Right lobe of liver (tissue), 6 donors: ENCODE measurements at places on chromosomes 11 and 22. TPM values are rescaled to one million over a fixed set of nuclear protein-coding genes. Genes with fewer than 3 reads are reported as not detected.

IFTAP gene
- 11.4 TPM for total RNA-seq

DNA sequence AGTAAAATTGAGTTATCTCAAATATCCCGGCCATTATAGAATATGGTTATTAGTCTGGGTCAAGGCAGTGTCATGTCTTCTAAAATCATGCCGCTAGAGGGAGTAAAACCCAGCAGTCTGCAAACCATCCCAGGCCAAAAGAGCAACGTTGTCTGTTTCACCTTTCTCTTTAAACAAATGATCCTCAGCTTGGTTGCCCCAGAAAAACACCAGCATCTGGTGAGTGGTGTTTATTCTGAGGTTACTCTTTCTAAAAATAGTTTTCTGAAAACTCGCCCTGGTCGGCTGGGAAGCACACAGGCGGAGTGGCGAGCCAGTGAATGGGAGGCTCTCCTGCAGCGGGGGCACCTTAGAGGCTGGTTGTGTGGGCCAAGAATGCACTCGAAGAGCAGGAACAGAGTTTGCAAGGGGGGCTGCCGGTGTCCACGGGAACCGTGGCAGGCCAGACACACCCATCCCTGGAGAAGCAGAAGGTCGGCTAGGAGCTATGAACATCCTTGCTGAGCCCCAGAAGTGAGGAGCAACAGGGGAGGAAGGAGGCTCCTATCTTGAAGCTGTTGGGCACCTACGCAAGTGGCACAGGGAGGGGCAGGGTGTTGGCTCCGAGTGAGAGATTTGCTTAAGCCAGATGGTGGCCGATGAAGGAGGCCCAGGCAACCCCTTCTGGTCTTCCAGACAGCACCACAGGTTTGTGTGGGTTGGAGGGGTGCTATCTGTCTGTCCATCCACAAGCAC, 297.1 kb downstream of the ETS1 start:
- DNase-seq = peak; percentile 60
- no peaks in the 10 kb centered on the region for H3K36me3 ChIP-seq
- no peaks in the 10 kb centered on the region for H3K4me1 ChIP-seq
- H3K27me3 ChIP-seq = no peaks in the 10 kb centered on the region
- H3K27ac ChIP-seq = peak overlapping the region; percentile 34

DNA sequence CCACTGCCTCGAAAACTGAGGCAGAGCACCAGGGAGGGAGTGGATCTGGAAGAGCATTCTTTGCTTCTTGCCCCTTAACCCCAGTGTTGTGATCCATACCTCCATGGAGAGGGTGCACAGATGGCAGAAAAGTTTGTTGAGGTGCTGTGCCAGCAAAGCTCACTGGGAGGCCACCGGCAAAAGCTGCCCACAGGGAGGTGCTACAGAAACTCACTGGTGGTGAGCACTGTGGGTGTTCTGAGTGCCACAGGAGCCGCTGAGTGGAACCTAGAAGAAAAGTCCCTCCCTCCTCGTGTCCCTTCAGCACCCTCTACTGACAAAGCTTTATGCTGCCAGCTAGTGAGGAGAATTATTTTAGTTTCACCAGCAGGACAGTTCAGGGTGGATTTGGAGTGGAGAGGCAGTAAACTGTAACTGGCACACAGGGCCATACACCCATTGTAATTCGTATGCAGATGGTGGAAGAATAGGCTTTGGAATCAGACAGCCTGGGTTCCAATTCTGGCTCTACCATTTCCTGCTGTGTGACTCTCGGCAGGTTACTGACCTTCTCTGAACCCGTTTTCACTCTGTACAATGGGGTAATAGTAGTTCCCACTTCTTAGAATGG, 84.6 kb downstream of the SWAP70 start:
- peak; percentile 56 for DNase-seq
- H3K36me3 ChIP-seq = peaks cover 3% of the 10 kb centered on the region
- no peaks in the 10 kb centered on the region for H3K4me1 ChIP-seq
- H3K27me3 ChIP-seq = no peaks in the 10 kb centered on the region
- H3K4me3 ChIP-seq = no peak overlapping the region

KDELR3 gene
- 2.4 TPM for total RNA-seq

YAP1 gene
- total RNA-seq = 28.9 TPM

DNA sequence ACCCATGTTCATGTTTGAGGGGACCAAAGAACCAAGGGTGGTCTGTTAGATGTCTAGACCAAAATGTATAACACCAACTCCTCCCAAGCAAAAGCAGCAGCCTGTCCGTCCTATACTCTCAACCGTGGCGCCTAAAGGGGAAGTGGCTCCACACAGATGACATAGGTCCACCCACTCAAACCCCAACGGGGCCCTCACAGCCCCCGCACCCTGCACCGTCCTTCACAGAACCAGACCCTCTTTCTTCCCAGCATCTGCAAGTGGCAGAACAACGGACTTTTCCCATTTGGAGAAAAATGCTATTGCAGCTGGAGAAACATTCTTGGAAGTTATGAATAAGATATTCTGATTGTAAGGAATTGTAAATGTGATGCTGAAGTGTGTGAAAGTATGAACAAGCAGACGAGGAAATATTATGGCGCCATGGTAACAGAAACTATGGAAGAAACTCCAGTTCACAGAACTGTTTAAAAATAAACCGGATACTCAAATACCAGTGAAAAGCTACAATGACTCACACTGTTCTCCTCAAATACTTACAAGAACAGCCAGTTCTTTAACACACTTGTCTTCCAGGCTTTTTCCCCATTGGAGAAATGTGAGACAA, 76.5 kb upstream of the ARFGAP3 start:
- no peaks in the 10 kb centered on the region for H3K36me3 ChIP-seq
- no peaks in the 10 kb centered on the region for H3K27me3 ChIP-seq
- H3K4me3 ChIP-seq = no peak overlapping the region

PKP3 gene
- 0.43 TPM for total RNA-seq

DNA sequence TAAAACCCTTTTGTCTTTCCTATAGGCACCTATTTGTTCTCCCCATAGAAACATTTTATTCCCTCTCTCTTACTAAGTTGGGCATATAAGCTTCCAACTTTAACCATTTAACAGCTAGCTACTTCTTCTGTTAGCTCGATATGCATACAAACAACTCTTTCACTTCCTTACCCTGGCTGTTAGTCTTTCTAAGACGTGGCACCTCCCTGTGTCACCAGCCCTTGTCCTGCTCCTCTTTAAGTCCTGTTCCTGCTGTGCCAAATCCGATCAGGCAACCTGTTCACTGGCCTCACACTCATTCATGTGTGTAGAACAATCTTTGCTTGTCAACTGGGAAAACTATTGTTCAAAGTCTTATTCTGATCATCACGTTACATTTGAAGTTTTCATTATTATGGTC, 1376.1 kb upstream of the TENM4 start:
- DNase-seq = no peak
- no peak overlapping the region for H3K27ac ChIP-seq
- no peak overlapping the region for H3K4me3 ChIP-seq
- H3K36me3 ChIP-seq = no peaks in the 10 kb centered on the region
- no peaks in the 10 kb centered on the region for H3K27me3 ChIP-seq
- no peaks in the 10 kb centered on the region for H3K4me1 ChIP-seq

GRCh38 chr11:94786264-94787126, 18.3 kb downstream of the AMOTL1 start:
- H3K4me1 ChIP-seq = no peaks in the 10 kb centered on the region
- H3K27ac ChIP-seq = no peak overlapping the region
- no peak overlapping the region for H3K4me3 ChIP-seq
- no peaks in the 10 kb centered on the region for H3K36me3 ChIP-seq
- no peak for DNase-seq

DNA sequence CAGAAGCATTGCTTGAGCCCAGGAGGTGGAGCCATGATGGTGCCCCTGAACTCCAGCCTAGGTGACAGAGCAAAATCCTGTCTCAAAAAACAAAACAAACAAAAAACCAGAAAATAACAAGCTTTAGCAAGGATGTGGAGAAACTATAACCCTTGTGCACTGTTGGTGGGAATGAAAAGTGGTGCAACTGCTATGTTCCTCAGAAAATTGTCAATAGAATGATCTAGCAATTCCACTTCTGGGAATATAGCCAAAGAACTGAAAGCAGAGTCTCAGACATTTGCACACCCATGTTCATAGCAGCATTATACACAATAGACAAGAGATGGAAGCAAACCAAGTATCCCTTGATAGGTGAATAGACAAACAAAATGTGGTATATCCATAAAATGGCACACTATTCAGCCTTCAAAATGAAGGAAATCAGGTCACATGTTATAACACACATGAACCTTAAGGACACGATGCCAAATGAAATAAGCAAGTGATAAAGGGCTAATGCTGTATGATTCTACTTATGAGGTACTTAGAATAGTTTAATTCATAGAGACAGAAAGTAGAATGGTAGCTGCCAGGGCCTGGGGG, 15.9 kb downstream of the KLHL22 start:
- DNase-seq = no peak
- no peaks in the 10 kb centered on the region for H3K4me1 ChIP-seq
- no peak overlapping the region for H3K27ac ChIP-seq
- no peaks in the 10 kb centered on the region for H3K27me3 ChIP-seq
- no peaks in the 10 kb centered on the region for H3K36me3 ChIP-seq
- no peak overlapping the region for H3K4me3 ChIP-seq

DNA sequence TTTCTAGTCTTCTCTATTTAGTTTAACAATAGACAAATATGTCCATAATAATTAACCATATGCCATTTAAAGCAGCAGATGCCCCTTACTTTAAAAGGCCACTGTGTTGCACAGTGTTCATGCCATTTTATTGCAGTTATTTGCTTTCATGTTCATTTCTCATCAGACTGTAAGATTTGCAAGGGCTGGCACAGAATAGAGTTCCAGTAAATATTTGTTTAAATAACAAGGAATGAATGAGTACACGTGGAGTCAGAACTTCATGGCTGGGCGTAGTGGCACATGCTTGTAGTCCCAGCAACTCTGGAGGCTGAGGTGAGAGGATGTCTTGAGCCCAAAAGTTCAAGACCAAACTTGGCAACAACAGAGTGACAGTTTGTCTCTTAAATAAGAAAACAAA, 1228.6 kb downstream of the LRRC4C start:
- H3K36me3 ChIP-seq = no peaks in the 10 kb centered on the region
- H3K27me3 ChIP-seq = no peaks in the 10 kb centered on the region
- DNase-seq = no peak
- no peaks in the 10 kb centered on the region for H3K4me1 ChIP-seq
- H3K27ac ChIP-seq = no peak overlapping the region
- no peak overlapping the region for H3K4me3 ChIP-seq

DNA sequence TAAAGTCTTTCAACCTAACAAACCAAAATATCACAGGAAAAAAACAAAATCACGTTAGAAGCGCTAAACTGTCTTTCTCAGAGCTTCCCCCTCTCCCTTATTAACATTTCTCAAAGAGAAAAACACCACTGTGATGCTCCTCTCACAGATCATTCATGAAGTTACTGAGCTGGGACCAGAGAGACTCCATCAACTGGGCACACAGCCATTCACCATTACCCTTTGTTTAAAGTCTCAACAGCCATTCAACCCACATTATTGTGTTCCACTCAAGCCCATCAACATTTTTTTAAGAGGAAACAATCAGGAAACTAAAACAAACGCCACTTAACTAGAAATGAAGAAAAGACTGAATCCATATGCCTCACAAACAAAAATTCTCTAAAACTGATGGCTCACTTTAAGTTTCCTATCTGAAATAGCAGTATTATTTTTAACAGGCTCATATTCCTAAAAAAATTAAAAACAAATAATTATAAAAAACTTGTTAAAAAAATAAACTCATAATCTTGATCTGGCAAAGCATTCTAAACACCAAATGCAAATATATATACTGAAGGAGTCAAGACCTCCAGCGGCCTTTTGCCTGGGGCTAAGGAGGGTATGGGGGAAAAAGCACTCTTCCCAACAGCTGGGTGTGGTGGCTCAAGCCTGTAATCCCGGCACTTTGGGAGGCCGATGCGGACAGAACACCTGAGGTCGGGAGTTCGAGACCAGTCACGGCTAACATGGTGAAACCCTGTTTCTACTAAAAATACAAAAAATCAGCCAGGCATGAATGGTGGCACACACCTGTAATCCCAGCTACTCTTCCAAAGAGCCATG, 14.0 kb downstream of the CELF1 start:
- no peak overlapping the region for H3K27ac ChIP-seq
- no peaks in the 10 kb centered on the region for H3K27me3 ChIP-seq
- DNase-seq = no peak
- no peak overlapping the region for H3K4me3 ChIP-seq

SCGB1C1 gene
- not detected for total RNA-seq

MYOD1 gene
- not detected for total RNA-seq

VSIG10L2 gene
- total RNA-seq = not detected

GRCh38 chr11:70364745-70365543, 33.4 kb upstream of the CTTN start:
- H3K27me3 ChIP-seq = no peaks in the 10 kb centered on the region
- no peak overlapping the region for H3K4me3 ChIP-seq
- H3K36me3 ChIP-seq = peaks cover 43% of the 10 kb centered on the region
- no peak overlapping the region for H3K27ac ChIP-seq
- H3K4me1 ChIP-seq = no peaks in the 10 kb centered on the region

OR51E2 gene
- total RNA-seq = not detected

GRCh38 chr22:22810471-22810870, 77.1 kb upstream of the IGLL5 start:
- no peak overlapping the region for H3K27ac ChIP-seq
- no peaks in the 10 kb centered on the region for H3K27me3 ChIP-seq
- no peak overlapping the region for H3K4me3 ChIP-seq
- DNase-seq = no peak
- no peaks in the 10 kb centered on the region for H3K36me3 ChIP-seq
- no peaks in the 10 kb centered on the region for H3K4me1 ChIP-seq

- H3K4me3 ChIP-seq = no peak overlapping the region
- H3K27me3 ChIP-seq = peaks cover 59% of the 10 kb centered on the region
- no peaks in the 10 kb centered on the region for H3K4me1 ChIP-seq
- no peak for DNase-seq
- no peak overlapping the region for H3K27ac ChIP-seq
- no peaks in the 10 kb centered on the region for H3K36me3 ChIP-seq
Observed at GRCh38 chr11:32434356-32435151, 785 bp downstream of the WT1 start.
